Gastroesophageal sphincter (tissue), 4 donors: ENCODE measurements at places on chromosomes 6 and 20.

DNA sequence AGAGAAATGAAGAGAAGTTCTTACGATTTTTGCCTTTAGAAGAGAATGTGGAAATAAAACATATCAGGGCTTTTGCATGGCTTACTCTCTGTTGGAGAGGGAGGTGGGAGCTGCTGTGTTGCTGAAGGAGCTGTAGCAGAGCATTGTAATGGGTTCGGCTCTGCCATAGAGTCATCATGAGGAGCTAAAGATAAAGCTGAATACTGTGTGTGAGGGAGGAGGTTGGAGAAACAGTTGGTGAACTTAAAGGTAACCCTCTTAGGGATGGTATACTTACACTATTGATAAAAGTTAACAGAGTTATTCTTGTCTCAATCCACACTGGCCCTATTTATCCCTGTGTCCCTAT is 34.8 kb downstream of the CTNNBL1 start:
- ATAC-seq: no peak

- ATAC-seq: no peak
Observed at GRCh38 chr6:108337721-108338120, 42.9 kb downstream of the AFG1L start.

DNA sequence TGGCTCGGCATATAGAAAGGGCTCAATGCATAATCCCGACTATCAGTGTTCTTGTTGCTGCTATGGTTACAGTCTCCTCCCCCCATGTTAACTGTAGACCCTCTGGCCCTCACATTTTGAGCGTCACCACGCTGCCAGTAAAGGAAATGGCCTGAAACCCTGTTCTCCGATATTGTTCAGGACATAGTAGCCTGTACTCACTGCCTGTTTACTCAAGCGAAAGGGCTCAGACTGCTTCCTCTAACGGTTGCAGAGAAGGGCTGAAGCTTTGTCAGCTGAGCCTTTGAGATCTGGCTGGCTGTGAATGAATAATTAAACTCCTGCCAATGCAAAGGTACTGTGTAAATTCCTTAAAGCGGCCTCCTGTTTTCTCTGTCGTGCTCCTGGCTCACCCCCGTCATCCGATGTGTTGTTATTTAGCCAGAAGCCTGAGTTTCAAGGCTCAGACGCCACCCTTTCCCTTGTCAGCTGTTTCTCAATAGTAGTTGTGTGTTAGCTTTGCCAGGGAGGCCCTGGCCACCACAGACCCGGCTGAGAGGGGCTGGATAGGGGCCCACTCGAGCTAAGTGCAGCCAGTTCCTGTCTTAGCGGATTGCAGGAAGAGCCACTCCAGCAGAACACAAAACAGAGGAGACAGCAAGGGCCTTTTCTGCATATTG is 31.2 kb upstream of the RALGAPA2 start:
- ATAC-seq: peak; percentile 93

DNA sequence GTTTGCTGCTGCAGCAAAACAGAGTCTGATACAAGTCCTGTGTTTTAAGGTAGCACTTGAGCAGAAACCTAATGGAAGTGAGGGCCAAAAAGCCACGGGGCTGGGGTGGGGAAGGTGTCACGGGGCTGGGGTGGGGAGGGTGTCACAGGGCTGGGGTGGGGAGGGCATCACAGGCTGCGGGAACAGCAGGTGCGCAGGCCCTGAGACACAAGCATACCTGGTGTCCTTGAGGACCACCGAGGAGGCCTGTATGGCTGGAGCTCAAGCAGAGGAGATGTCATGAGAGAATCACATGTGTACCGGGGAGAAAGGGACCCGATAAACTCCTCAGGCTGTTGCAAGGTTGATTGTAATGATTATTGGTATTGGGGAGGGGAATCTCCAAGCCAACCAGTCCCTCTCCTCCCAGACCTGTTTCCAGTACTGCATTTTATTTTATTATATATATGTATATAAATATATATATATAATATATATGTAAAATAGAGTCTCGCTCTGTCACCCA is 13.6 kb upstream of the SPO11 start:
- no peak for ATAC-seq

GRCh38 chr6:7215131-7215530 is 97.9 kb downstream of the SSR1 start:
- no peak for ATAC-seq

DNA sequence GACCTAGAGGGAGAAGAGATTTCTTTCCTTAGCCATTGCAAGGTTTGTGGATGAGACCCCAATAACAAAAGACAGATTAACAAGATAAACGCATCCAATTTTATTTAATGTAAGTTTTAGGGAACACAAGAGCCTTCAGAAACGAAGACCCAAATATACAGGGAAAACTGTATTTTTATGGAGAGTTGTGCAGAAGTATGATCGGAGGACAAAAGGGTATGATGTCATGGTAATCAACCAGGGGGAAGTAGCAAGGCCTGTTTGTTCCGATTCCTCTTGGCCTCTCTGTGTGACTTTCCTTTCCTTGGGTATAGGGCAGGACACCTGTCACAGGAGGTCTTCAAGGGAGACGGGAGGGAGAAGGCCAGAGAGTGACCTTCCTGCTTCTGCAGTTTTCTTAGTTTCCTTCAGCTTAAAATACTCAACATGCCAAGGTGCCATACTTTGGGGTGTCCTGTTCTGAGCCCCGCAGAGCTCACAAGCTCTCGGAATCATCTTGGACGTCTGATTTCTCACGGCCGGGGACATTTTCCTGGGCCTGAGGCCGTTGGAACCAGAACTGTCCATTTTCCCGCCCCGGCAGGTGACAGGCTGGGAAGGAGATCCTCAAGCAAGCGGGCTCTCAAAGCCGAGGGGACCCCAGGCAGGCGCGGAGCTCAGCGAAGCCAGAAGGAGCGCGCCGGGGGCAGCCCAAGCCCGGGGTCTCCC is 21.7 kb downstream of the TMC2 start:
- no peak for ATAC-seq

GRCh38 chr20:37519508-37520418 is 1.3 kb upstream of the NNAT start:
- ATAC-seq: peak; percentile 29

GRCh38 chr6:12178521-12178920 is 111.6 kb upstream of the EDN1 start:
- ATAC-seq: no peak

- ATAC-seq: no peak
Observed at GRCh38 chr6:17709476-17709875, 2.8 kb upstream of the NUP153 start.

- ATAC-seq: peak; percentile 25
Observed at GRCh38 chr20:7828437-7828836, 111.8 kb downstream of the HAO1 start.

- no peak for ATAC-seq
Observed at GRCh38 chr20:6726761-6727160, 40.7 kb upstream of the BMP2 start.

DNA sequence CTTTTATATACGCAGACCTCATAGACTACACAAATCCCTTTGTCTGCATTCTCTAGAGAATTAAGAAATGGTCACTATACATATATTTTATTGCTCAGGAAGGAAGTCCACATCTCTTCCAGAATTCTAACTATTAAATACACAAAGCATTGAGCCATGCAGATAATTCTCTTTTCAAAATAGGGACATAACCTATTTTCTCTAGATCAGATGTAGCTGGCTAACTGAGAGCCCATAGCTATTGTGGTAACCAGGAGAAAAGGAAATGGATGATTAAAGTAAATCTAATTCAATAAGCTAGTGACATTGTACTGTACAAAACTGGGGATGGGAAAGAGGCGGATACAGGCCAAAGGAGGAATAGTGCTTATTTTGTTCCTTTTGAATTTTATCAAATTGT is 137.2 kb downstream of the BACH2 start:
- no peak for ATAC-seq

- ATAC-seq: no peak
Observed at GRCh38 chr6:141783585-141783984, 349.1 kb upstream of the GJE1 start.

GRCh38 chr6:156336089-156336488 is 441.1 kb upstream of the ARID1B start:
- no peak for ATAC-seq

- ATAC-seq: no peak
Observed at GRCh38 chr6:70133246-70133645, 169.6 kb downstream of the COL9A1 start.

DNA sequence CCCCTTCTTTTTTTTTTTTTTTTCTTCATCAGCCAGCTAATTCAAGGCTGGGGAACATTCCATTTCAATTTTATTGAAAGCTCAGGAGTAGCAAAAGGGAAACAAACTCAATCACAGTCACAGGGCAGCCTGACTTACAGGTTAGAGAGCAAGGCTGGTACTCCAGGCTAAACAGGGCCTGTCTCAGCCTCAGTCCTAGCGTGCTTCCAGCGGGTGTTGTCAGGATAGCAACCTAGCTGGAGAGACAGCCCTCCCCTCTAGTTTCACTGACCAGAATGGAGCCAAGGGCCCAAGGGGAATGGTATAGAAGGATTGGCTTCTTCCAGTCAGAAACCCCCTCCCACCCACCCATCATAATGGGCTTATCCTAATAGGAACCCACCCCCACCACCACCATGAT is 132.9 kb downstream of the PXDC1 start:
- ATAC-seq: no peak

DNA sequence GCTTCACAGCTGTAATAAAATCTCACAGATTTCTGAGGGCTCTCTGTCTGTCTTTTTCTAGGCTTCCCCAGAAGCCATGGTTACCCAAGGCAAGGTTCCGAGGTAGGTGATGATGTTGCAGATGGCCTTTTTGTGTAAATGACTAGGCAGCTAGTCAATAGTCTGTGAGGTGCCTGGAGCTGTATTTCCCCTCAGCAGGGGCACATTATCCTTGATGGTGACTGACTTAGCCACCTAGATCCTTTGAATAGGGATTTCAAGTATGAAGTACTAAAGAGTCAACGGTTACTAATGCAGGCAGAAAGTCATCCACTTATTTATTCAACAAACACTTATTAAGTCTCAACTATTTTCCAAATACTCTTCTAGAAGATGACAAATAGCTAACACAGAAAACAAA is 49.3 kb upstream of the L3MBTL3 start:
- no peak for ATAC-seq

GRCh38 chr6:90219209-90219985 is 77.2 kb downstream of the BACH2 start:
- ATAC-seq: peak; percentile 58

DNA sequence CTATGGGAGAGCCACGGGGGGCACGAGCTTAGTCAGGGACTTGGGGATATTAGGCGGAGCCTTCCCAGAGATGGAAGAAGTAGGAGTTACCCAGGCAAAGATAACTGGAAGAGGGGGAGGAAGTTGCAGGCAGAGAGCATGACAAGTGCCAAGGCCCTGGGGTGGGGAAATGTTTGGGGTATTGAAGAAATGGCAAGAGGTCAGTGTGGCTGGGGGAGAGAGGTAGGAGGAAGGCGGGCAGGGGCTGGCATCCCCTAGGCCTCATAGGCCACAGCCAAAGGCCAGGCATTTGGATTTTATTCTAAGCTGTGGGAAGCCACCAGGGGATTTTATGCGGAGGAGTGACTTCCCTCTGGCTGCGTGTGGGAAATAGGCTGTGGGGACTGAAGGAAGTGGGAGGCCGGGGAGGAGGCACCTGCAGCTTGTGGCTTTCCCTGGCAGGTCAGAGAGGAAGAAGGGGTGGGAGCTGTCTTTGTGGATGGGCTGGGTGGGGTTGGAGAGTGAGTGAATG is 22.7 kb downstream of the SNAI1 start:
- no peak for ATAC-seq

- no peak for ATAC-seq
Observed at GRCh38 chr20:3908667-3909066, 19.5 kb downstream of the PANK2 start.
